ENCODE measurements at places on chromosomes 5 and 9. TPM values are rescaled to one million over a fixed set of nuclear protein-coding genes. Genes with fewer than 3 reads are reported as not detected.

Gene GNA14
- polyA plus RNA-seq, result 1.3 TPM

Gene ADCY2
- 0.52 TPM for polyA plus RNA-seq

Gene MEF2C
- 1.5 TPM for polyA plus RNA-seq

Gene OR1Q1
- polyA plus RNA-seq, result not detected

Gene ITK
- 0.30 TPM for polyA plus RNA-seq

Gene CTNND2
- polyA plus RNA-seq, result 30.7 TPM
